ENCODE measurements at places on chromosomes 5 and 9.

DNA sequence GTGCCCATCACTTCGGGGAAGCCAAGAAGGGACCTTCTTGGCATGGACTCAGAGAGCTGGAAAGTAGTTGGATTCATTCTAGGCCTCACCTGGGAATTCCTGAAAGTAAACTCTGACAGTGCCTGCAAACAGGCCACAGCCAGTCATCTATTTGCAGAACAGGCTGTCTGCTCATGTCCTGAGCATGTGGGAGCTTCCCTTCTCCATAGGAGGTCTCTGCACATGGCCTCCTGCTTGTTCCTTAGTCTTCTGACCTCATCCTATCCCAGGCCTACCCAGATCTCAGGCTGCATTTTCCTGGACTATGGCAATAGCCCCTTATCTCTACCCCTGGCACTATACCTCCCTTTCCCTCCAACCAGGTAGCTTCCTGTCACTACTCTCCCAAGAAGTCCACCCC lies 67.2 kb upstream of the FSTL4 start:
- DNase-seq, result no peak

GRCh38 chr5:7405277-7405676 lies 9.3 kb downstream of the ADCY2 start:
- no peak for DNase-seq

DNA sequence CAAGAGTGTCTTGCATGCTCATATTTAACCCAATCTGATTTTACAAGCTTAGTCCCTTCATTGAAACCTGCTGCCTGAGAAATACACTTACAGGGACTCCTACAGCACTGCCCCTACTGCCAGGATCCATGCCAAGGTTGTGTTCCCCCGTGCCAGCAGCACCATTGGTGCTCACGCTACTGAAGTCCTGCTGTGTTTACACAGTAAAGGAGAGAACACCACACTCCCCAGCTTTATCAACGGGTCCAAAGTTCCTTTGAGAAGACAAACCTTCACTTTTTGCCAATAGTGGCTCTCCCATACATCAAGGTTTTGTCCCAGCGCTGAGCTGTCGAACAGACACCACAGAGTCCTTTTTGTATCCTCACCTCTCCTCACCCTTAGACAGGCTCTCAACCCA lies 155.1 kb upstream of the WWC1 start:
- no peak for DNase-seq

- DNase-seq, result no peak
Measured at GRCh38 chr5:160887780-160888179, 35.8 kb upstream of the ATP10B start.

DNA sequence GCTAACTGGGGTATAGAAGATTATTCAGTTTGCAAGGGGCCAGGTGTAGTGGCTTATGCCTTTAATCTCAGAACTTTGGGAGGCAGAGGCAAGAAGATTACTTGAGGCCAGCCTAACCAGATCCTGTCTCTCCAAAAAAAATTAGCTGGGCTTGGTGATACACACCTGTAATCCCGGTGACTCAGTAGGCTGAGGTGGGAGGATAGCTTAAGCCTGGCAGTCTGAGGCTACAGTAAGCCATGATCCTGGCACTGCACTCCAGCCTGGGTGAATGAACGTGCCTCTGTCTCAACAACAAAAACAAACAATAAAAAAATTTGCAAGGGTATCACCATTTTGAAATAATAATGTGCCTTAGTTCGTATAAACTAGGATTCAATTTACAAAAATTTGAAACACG lies 51.3 kb downstream of the BAAT start:
- DNase-seq, result no peak

GRCh38 chr5:77316871-77317661 lies 106.6 kb downstream of the PDE8B start:
- no peak for DNase-seq

- no peak for DNase-seq
Measured at GRCh38 chr5:42628821-42629220, 127.8 kb upstream of the CCDC152 start.

GRCh38 chr9:14372437-14373335 lies 58.7 kb upstream of the NFIB start:
- no peak for DNase-seq

DNA sequence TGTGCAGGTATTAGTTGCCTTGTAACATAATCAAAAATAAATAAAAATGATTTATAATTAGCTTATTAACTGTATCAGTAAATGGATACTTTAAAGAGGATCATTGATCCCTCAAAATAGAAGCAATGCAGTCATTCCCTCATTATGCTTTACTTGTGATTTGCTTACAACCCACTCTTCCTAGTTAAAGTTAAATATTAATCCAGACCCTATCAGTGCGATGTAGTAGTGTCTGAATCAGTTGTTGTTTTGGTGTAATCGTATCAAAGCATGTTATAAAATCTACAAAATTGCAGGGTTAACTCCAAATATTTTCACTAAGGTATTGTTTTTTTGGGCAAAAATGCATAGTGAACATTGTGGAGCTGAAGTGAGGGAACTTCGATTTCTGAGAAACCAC lies 17.6 kb downstream of the TENT4A start:
- no peak for DNase-seq

DNA sequence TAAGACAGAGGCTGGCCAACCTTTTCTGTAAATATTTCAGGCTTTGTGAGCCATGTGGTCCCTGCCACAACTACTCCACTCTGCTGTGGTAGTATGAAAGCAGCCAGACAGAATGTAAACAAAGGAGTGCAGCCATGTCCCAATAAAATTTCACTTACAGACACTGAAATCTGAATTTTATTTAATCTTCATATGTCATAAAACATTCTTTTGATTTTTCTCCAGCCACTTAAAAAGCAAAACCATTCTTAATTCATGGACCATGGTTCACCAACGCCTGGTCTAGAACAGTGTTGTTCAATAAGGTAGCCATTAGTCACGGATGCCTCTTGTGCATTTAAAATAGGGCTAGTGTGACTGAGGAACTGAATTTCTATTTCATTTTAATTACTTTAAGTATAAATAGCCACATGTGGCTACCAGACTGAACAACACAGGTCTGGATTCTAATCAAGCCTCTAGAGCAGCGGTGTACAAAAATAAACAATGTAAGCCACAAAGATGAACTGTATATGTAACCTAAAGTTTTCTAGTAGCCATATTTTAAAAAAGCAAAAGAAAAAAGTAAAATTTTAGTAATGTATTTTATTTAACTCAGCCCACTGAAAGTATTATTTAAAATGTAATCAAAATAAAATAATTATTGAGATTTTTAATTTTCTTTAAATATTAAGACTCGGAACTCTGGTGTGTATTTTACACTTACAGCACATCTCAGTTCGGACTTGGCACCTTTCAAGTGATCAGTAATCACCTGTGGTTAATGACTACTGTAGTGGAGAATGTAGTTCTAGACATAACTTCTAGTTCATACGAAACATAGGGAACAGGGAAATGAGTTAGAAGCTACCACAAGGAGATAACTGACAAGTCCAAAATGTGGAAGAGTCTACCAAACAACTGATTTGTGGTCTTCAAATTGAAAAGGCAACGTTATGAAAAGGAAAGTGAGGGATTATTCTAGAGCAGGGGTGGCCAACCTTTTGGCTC lies 14.3 kb downstream of the GEMIN5 start:
- DNase-seq, result no peak

- DNase-seq, result no peak
Measured at GRCh38 chr9:7234144-7234543, 476.4 kb downstream of the KDM4C start.

- DNase-seq, result no peak
Measured at GRCh38 chr9:114299286-114300152, 23.4 kb upstream of the ORM1 start.

DNA sequence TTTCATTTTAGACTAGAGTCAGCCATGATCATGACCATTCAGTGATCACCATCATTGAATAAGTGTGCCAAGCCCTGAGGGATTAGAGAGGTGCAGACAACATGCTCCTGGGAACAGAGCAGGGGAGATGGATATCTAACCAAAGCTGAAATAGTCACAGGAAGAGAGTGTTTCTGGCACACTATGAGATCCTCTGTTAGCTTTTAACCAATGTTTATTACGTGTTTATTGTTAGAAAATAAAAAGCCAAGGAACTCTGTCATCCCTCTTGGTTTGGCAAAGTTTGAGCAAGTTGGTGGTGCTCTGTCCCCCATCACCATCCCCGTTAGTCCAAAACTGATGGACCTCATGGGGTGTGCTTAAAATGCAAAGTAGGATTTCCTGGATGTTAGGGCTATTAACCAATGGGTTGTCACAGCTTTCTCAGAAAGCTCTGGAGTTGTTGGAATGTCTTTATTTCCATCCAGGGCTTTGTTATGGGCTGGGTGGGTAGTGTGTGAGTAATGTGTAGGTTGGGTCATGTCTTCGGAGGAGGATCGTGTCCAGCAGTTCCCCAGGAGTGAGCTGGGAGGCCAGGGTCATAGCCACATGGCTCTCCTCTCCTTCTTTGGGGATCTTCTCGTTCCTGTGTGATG lies 34.9 kb downstream of the SLC28A3 start:
- DNase-seq, result no peak

- DNase-seq, result no peak
Measured at GRCh38 chr9:36946653-36947052, 87.4 kb downstream of the PAX5 start.

- DNase-seq, result no peak
Measured at GRCh38 chr9:20316372-20316771, 305.9 kb downstream of the MLLT3 start.

GRCh38 chr5:155735388-155735787 lies 591.6 kb upstream of the SGCD start:
- no peak for DNase-seq

GRCh38 chr9:128593856-128594255 lies 41.5 kb downstream of the SPTAN1 start:
- no peak for DNase-seq

- DNase-seq, result no peak
Measured at GRCh38 chr5:105735704-105736103, 1935.0 kb downstream of the EFNA5 start.

DNA sequence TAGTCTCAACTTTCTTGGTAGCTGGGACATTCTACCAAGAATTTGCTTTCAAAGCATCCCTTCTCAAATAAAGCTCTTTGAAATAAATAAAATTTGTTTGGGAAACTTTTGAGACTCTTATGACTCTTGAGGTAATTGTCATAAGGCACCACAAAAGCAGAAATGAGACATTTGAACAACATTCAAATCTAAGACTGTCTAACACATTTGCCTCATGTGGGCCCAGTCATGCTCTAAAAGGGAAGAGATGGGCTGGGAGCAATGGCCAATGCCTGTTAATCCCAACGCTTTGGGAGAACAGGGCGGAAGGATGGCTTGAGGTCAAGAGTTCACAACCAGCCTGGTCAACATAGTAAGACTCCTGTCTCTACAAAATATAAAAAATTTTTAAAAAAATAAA lies 26.4 kb downstream of the SLC31A2 start:
- DNase-seq, result no peak

GRCh38 chr9:69379270-69379982 lies 54.4 kb downstream of the ENTREP1 start:
- no peak for DNase-seq

GRCh38 chr5:92455011-92455410 lies 1071.9 kb upstream of the ARRDC3 start:
- DNase-seq, result no peak

DNA sequence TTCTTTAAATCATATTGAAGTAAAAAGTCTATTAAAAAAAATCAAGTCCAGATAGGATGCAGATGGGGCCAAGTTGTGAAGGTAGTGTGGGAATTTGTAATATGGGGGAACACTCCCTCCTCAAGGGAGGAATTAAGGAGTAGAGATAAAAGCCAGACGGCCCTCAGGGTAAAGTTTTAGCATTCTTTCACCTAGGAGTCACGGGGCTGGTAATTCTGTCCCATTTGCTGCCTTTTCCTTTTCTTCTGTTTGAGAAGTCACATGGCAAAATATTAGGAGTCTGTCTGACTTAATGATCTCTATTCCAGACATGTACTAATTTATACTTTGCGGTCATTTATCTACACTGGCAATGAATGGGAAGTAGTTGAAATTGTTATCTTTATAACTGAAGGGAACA lies 61.9 kb downstream of the SNX24 start:
- no peak for DNase-seq

GRCh38 chr5:43300112-43300511 lies 13.1 kb downstream of the HMGCS1 start:
- no peak for DNase-seq

DNA sequence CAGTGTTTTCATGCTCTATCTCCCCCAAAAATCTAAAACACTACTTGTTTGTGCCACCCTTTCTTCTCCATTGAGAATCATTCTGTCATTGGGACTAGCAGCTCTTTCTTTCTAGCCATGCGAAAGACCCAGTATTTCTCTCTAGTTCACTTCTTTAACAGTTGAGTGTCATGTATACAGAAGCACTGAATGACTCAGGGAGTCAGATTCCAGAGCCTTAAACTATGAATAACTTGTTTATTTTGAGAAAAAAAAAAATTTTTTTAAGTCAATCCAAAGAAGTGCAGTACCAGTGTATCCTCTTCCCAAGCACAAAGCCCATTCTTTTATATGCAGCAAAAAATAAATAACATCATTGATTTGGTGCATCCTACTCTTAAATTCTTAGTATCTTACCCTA lies 415.4 kb upstream of the GRAMD2B start:
- DNase-seq, result no peak

- DNase-seq, result no peak
Measured at GRCh38 chr5:74310997-74311930, 329.3 kb downstream of the ENC1 start.

- DNase-seq, result no peak
Measured at GRCh38 chr5:5285906-5286305, 136.6 kb upstream of the ICE1 start.

GRCh38 chr9:76897804-76898525 lies 7.9 kb downstream of the PRUNE2 start:
- DNase-seq, result no peak

DNA sequence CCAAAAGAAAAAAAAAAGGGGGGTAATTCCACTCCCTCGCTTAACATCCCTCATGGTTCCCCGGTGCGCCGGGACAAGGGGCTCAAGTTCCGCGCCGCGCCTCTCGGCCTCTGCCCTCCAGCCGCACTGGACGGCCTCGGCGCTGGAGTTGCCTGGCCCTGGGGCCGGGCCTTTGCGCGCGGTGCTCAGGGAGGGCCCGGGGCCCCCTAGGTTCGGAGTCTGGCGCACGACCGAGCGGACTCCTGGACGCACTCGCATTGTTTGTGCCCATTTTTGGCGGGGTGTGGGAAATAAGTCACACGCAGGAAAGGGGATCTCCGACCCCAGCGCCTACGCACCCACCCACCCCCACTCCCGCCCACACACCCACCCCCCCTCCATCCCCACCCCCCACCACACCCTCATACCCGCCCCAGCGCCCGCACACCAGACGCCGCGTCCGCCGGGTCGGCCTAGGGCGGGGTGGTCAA lies 381 bp downstream of the MED22 start:
- DNase-seq, result no peak

DNA sequence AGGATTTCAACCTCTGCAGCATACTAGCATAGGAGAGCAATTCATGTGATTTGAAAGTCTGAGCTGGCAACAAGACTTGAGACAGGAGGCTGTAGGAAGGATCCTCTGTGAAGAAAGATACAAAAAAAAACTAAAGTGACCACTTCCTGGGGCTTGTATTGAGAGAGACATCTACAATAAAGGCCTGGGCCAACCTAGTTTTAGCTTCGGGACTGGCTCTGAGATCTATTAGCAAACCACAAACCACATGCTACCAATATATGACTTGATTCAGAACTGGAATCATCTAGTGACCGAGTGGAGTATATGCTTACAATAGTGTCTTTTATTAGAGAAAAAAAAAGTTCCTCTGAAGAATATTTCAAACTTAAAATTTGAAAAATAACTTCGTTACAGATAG lies 1448.9 kb upstream of the CDH6 start:
- no peak for DNase-seq
